ENCODE measurements at places on chromosomes 2 and 18.
A peak's percentile ranks its signal among the peaks of the same experiment; 100 is the strongest.

GRCh38 chr2:20077411-20077940, 26.0 kb upstream of the LAPTM4A start:
- no peak for DNase-seq

- DNase-seq: no peak
Measured at GRCh38 chr2:179936654-179937053, 70.4 kb downstream of the CWC22 start.

DNA sequence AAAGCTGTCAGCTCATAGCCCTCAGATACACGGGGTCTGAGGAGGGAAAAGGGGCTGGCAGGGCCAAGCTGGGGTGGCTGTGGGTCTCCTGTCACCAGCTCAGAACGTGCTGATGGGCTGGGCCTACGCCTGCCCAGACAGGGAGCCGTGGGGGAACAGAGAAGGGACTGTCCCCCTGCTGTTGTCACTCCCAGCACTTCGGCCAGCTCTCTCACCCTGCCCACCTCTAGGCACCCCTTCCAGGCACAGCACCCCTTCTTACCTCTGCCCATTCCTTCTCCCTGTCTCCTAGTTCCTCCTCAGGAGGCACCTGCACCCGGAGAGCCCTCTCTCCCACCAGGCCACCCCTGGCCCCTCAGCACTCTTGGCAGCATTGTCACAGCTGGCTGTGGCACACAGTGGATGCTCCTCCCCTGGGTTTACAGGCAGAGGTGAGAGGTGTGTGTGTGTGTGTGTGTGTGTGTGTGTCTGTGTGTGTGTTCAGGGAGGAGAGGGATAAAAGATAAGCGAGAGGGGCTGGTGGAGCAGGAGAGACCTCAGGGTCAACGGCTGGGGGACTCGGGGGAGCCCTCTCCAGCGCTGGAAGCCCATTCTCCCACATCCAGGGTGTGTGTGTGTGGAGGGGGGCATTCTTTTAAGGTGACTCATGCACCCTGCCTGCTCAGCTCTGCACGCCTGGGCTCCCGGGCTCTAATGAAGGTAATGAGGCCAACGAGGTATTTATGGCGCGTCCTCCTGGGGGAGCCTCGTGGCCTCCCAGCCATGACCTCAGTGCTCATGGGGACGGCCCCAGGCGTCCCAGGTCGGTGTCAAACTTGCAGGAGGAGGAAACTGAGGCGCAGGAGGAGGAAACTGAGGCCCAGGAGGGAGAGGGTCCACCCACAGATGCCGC, 66.1 kb upstream of the SMAD7 start:
- DNase-seq: peak; percentile 63

- DNase-seq: no peak
Measured at GRCh38 chr2:28615706-28616105, 119.8 kb downstream of the PLB1 start.

DNA sequence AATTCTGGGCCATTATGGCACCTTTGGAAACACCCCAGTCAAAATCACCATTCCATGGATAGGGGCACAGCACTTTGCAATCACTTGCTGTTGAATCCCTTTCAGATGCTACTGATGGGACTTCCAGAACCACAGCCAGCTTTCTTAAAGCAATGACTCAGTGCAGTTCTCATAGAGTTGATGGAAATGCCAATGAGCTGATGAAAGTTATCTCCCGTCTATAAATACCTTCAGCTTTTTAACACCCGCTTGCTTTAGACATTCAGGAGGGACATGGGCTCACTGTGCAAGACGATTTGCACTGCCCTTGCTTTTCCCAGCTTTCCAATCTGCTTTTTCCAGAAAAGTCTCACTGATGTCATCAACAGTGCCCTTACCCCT, 66.7 kb upstream of the RPL31 start:
- DNase-seq: no peak

GRCh38 chr2:101398116-101398821, 11.0 kb upstream of the CREG2 start:
- DNase-seq: no peak

GRCh38 chr2:101969723-101970122, 22.0 kb upstream of the IL1R2 start:
- DNase-seq: no peak

DNA sequence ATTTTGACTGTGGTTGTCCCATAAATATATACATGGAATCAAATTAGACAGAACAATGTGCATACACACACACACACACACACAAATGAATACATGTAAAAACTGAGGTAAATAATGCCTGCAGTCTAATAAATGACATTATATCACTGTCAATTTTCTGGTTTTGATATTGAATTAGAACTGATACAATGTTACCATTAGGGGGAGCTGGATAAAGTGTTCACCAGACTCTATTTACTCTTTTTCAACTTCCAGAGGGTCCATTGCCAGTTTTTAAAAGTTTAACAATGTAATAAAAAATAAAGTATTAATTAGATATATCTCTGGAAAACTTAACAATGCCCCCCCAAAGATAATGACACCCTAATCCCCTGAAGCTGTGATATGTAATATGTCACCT, 1666.8 kb upstream of the TMEFF2 start:
- DNase-seq: no peak

GRCh38 chr2:82089518-82089917, 1785.0 kb upstream of the LRRTM1 start:
- no peak for DNase-seq

GRCh38 chr2:62933398-62933917, 117.2 kb upstream of the OTX1 start:
- no peak for DNase-seq

DNA sequence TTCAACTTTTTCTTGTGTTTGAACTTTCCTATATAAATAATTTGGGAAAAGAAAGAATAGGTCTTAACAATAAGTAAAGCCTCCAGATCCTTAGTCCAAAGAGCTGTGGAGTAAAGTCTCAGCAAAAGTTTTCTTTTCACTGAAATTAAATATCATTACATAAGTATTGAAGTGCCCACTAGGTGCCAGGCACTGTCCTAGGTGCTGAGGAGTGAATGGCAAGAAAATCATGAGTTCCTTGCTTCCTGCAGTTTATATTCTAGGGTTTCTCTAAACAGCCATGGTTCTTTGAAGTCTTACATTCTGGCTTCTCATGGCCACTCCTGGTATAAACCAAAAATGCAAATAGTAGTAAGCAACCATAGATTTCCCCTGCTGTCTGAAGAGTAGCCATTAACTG, 59.7 kb downstream of the SPP2 start:
- DNase-seq: no peak

DNA sequence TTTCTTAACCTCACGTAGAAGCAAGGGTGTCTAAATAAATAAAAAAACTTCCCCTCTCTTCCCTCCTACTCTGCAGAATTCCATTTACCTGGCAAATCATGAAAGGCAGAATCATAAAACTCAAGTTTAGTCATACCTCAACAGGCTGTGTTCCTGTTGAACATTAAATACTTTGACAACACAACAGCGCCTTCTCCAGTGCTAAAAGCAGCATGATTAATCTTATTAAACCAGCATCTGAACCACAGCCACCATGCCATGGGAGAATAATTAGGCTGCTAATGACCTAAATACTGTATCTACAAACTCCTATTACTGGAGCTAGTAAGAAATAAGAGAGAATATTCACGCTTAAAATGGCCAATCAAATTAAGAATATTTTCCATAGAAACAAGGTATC, 68.1 kb downstream of the CDH2 start:
- no peak for DNase-seq

DNA sequence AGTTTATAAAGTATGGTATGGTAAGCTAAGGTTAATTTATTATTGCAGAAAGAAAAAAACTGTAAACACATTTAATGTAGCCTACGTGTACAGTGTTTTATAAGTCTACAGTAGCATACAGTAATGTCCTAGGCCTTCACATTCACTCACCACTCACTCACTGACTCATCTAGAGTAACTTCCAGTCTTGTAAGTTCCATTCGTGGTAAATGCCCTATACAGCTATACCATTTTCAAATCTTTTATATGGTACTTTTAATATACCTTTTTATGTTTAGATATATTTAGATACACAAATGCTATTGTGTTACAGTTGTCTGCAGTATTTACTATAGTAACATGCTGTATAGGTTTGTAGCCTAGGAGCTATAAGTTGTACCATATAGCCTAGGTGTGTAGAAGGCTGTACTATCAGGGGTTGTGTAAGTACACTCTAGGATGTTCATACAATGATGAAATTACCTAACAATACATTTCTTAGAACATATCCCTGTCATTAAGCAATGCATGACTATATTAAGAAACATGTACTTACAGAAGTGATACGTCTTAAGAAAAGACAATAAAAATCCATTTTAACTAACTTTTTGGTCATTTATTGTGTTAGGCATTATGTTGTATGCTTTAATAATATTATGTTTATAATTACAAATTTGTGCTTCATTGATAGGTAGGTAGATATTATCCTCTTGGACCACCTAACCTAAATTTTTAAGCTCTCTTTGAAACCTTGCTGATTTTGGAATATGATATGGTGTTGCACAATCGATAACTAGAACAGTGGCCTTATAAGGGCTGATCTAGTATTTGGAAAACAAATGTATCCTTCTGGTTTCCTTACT, 51.9 kb downstream of the VRK2 start:
- no peak for DNase-seq

DNA sequence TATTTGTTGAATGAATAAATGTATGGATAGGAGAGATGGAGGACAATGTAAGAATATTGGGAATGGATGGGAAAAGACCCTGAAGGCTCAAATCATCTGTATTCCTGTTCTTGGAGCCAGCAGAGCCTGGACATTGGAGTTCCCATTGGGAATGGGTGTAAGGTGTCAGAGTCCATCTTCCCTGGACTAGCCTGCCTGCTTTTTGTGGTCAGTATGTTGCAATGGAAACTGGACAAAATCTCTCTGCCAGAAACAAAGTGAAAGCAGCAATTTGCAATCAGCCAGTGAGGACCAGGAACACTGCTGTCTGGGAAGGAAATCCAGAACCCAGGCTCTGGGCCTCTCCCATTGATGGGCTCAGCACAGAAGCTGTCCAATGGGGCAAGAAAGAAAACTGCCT, 83.5 kb upstream of the SKOR2 start:
- DNase-seq: no peak

GRCh38 chr2:130834091-130834930, 2.4 kb upstream of the ARHGEF4 start:
- DNase-seq: no peak

GRCh38 chr2:144414324-144414845, 105.5 kb downstream of the ZEB2 start:
- no peak for DNase-seq

All from T1000 (cell line).